ENCODE measurements at places on chromosomes 1 and 21.

GRCh38 chr1:22334860-22335550, 116.6 kb upstream of the ZBTB40 start:
- no peak for DNase-seq

GRCh38 chr21:31221043-31221442, 123.0 kb downstream of the TIAM1 start:
- DNase-seq, result no peak

- no peak for DNase-seq
These were observed 84.9 kb downstream of the KIF14 start for GRCh38 chr1:200535605-200536004.

GRCh38 chr1:173097001-173097400, 46.3 kb upstream of the TNFSF18 start:
- no peak for DNase-seq

DNA sequence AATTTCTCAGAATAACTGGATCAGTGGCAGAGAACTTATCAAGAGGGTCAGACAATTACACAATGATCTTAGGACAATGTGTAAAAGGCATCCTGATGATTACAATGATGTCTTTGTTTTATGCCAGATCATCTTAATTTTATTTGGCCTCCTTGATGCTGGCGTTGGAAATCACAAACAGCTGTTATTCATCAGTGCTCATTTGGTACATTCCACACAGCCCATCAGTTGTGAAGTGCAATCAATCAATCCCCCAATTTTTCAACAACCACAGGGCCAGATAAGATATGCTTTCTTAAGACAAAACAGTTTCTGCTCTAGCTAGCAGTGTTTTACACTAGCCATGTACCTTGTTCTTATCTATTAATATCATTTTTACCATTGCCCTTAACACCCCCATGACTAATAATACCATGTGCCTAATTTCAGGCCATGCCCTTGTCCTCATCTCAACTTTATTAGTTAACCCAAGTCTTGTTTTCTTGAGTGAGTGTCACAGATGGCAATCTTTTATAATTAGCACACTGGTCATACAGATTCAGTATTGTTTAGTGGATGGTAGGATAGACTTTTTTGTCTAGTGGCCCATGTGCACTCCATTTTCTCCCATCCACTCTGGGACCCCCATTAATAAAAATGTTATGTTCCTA, 40.8 kb upstream of the COL24A1 start:
- no peak for DNase-seq

- DNase-seq, result no peak
These were observed 8.4 kb downstream of the NCSTN start for GRCh38 chr1:160351629-160352028.

DNA sequence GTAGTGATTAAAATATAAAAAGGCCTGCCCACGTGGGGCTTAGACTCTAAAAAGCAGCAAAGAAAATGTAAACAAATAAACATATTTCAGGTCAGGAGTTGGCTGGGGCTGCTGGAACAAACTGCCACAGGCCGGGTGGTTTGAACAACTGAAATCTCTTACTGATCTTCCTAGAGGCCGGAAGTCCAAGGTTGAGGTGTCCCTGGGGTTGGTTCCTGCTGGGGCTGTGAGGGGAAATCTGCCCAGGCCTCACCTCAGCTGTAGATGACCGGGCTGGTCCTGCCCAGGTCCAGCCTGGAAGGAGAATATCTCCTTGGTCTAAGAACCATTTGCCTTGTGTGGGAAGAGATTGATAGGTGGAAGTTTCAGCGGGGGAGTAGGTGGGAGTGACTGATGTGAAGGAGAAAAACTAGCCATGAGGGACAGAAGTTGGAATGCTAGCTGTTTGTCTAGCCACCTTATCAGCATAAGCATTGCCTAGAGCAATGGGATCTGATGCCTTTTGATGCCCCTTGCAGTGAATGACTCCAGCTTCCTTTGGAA, 221.1 kb downstream of the DYRK1A start:
- no peak for DNase-seq
